Stimulated activated CD4-positive, alpha-beta T cell treated with anti-CD3 and anti-CD28 coated beads, Interleukin-4, amount 100 ng/mL, for 24 hours (primary cell): ENCODE measurements at places on chromosomes 1 and 21.
A peak's percentile ranks its signal among the peaks of the same experiment; 100 is the strongest.

GRCh38 chr1:155316922-155317321, 3.8 kb upstream of the RUSC1 start:
- no peak for DNase-seq

GRCh38 chr1:214475331-214475730, 76.1 kb downstream of the PTPN14 start:
- DNase-seq = no peak

DNA sequence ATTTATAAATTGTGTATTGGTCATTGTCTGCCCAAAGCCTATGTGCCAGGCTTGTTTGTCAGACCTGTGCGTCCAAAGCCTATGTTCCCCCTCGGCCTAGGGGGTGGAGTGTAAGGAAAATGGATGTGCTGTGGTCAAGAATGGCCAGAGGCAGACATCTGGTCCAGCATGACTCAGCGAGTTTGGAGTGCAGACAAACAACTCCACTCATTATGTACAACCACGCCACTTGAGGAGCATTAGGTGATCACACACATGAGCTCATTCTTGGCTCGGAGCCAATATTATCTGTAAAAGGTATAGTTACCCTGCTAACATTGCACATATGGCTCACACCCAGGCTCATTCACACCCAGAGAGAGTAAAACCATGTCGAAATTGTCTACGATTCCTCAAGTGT, 1047.6 kb upstream of the ADGRL4 start:
- no peak for DNase-seq

DNA sequence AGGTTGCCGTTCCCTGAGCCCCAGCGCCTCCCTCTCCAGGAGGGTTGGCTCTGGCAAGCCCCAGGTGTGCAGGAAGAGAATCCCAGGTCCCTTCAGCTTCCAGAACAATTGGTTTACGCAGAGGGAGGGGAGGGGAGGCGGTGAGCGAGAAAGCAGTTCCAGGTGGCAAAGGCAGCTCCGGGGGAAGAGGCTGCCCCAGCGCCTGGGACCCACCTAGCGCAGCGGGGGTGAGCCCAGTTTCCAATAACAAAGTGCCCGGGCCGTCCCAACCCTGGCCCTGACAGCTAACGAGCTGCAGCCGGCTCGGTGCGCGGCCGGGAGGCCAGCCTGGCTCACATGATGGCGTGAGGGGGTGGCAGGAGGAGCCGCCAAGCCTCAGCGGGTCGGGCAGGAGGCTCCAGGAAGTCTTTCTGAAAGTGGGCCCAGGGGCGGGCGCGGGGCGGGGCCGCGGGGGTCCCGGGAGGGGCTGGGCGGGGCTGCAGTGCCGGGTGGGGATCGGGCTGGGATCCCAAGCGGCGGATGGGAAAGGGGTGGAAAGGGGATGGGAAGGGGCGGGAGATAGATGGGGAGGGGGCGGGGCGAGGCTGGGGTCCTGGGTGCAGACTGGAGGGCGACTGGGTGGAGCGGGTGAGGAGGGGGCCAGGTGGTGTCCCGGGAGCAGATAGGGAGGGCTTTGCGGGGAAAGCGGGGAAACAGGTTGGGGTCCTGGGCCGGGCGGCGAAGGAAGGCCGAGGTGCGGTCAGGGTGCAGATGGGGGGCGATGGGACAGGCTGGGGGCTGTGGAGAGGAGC, 22.8 kb downstream of the DHRS3 start:
- DNase-seq = peak; percentile 21

DNA sequence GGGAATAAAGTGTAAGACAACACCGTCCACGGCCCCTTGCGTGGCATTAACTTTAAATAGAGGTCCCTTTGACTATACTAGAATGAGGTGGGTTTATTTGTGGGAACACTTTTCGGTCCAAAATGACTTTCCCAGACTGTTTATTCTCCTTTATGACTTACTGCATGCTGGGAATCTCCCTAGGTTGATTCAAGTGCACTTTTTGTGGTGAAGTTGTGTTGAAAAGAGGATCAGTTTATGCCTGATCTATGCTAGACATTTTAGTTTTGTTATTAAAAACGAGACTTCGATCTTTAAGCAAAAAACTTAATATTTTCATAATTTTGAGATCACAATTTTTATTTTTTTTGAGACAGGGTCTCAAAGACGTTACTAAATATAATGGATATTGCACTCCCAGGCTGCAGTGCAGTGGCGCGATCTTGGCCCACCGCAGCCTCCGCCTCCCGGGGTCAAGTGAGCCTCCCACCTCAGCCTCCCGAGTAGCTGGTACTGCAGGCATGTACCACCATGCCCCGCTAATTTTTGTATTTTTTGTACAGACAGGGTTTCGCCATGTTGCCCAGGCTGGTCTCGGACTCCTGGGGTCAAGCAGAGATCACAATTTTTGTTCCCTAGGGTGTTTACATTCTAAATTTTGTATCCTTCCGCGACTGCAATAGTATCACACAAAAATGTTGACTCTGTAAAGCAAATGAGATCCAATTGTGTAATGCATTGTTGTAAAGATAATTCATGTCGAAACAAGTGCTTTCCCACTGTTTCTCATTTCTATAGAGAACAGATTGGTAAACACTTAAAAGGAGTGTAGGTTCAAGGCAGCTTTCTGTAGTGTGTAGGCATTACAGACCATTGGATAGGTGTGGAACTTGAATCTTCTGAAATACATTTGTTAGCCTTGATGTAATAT, 1.6 kb downstream of the CDC42 start:
- DNase-seq = no peak

DNA sequence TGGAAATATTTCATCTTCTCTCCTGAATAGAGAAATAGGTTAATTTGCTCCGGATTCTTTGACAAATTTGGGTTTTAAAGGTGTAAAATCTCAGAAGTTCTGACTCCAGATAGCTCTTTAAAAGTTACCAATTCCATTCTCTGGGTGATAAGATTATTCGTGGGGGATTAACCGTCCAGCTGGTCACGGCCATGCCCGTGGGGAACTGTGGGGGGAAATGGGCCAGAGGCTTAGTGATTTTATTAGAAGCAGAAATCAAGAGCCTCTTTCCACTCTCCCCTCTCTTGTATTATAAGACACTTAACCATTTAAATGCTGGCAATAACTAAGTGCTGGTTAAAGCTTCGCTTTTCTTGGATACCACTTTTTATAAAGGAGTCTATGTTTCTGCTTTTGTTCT, 376.4 kb upstream of the KAZN start:
- no peak for DNase-seq

DNA sequence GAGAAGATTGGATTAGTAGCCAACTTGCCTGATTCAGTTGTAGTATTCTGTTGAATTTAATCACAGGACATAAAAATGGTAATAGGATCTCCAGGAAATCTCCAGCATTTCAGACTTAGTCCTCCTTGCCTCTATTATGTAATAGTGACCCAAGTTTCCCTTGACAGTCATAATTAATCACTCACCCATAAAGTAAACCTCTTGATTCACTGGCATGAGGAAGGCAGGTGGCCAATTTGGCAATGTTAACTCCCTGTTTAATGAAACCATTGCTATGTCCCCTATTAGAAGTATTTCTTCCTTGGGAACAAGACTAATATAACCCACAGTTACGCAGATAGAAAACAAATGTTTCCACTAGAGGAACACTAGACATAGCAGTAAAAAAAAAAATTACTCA, 604.8 kb upstream of the CXADR start:
- no peak for DNase-seq
